ENCODE measurements at places on chromosomes 2 and 18.

GRCh38 chr2:120314690-120315366 lies 31.1 kb upstream of the INHBB start:
- DNase-seq: no peak

DNA sequence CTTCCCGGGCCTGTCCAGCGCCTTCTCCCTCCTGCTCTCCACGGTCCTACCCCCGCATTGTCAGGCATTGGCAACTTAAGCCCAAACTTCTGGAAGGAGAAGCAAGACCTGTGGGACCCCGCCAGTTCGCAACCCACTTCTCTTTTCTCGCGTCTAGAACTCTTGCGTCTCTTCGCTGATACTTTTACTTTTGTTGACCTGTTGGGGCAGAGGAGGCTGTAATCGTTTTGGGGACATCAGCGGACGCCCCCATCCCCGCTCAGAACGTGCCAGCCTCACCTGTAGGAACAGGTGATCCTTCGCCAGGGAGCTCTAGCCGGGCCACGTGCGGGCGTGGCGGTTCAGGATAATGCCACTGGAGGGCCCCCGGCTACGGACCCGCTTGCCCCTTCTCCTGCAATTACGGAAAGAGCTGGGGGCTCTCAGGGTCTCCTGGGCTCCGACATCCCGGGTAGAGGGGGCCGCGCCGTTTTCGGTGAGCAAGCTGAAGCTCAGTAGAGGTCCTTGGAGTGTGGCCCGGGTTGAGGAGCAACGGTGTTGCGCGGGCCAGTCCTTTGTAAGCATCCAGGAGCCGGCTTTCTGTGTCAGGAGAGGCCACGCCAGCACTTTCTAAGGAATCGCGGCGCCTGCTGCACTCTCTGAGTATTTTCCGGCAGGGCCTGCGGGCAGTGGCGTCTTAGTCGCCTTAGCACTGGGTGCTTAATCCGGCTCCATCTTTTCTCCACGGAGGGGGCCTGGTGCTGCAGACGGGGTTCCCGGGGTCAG lies 1.6 kb downstream of the MTCL1 start:
- DNase-seq: no peak

DNA sequence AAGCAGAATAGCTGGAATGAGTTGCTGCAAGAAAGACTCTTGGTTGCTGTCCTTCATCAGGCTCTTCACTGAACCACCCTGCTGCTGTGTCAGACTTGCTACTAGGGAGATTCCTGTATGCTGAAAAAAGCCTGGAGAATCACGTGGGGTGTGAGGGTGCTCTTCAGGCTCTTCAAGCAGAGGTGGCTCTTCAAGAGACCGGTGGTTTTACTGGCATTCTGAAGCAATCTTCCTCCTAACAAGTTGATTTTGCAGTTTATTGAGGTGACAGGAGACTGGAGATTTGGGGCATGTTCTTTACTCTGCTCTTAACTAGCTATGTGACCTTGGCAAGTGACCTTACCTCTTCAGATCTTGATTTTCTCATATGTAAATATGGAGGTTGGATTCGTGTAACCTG lies 14.1 kb downstream of the TMEM178A start:
- DNase-seq: no peak

DNA sequence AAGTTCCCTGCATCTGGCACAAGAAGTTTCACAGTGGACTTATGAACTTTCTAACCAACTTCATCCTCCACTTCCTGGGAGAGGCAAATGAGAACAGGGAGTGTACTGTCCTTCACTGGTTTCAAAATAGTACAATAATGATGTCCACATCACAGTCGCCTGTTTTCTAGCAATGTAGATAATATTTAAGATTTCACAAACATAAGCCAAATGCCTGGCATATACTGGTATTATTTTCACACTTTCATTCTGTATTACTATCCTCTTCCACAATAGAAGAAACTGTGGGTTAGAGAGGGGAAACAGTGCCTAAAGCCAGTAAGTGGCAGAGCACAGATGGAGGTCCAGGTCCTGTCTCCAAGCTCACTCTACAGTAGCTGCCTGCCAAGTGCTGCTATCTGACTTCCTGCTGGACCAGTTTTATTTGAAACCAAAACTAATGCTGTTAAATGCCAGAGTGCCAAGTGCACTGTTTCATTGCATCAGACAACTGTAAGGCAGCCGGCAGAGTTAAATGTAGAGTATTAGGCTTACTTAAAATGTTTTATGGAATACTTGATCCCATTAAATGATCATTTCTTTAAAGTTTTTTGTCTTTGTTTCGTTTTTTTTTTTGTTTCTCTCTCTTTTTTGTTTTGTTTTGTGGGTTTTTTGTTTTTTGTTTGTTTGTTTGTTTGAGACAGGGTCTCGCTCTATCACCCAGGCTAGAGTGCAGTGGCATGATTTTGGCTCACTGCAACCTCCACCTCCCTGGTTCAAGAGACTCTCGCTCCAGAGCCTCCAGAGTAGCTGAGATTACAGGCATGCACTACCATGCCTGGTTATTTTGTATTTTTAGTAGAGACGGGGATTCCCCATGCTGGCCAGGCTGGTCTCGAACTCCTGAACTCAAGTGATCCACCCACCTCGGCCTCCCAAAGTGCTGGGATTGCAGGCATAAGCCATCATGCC lies 15.1 kb downstream of the COBLL1 start:
- DNase-seq: no peak

- no peak for DNase-seq
Observed at GRCh38 chr2:234979204-234980167, 27.7 kb downstream of the SH3BP4 start.

GRCh38 chr2:159441182-159441581 lies 154.7 kb upstream of the WDSUB1 start:
- no peak for DNase-seq

GRCh38 chr2:129876541-129876940 lies 102.9 kb upstream of the RAB6C start:
- DNase-seq: no peak

GRCh38 chr2:158907926-158908456 lies 60.4 kb upstream of the TANC1 start:
- DNase-seq: no peak

DNA sequence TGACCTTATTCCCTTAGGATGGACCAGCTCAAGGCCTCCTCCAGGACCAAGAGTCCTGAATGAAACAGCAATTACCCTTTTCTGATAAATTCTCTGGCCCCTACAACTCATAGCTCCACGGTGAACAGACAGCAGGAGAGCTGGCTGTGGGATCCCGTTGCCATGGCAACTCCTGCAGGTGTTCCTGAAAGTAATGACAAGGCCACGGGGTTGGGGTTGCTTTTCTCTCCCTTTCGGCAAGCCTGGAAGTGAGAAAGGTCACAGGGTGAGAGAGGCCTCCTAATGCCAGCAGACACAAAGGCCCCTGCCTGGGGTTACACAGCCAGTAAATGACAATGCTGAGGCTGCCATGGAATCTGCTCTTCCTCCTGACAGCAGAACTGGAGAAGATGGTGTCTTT lies 403.0 kb downstream of the NBAS start:
- DNase-seq: no peak

- DNase-seq: no peak
Observed at GRCh38 chr2:225566798-225567197, 167.3 kb downstream of the NYAP2 start.

DNA sequence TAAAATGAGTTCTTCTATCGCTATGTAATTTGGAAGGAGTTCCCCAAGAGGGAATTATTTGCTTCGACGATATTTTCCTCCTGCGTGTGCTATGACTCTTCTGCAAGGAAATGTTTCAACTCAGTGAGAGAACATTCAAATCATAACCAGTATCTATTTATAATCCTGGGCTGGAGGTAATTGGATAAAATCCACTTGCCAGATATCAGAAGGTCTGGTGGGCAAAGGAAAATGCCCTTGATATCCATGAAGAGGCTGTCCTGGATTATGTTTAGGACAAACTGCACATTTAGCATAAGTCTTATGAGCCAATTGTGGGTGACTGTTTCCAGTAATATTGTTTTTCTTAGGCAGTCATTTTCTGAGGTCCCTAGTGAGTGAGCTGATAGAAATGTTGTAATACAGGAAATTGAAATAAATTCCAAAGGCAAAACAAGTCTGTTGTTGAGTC lies 17.7 kb downstream of the RPIA start:
- no peak for DNase-seq

DNA sequence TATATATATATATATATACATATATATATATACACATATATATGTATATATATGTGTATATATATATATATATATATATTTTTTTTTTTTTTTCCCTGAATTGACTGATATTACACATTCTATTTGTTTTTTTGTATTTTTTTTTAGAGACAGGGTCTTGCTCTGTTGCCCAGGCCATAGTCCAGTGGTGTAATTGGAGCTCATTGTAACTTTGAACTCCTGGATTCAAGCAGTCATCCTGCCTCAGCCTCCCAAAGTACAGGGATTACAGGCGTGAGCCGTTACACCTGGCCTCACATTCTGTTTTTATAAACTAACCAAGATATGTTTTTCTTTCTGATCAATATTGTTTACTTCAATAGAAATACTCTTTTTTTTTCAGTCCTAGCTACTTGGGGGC lies 26.2 kb downstream of the NCAPH start:
- no peak for DNase-seq

DNA sequence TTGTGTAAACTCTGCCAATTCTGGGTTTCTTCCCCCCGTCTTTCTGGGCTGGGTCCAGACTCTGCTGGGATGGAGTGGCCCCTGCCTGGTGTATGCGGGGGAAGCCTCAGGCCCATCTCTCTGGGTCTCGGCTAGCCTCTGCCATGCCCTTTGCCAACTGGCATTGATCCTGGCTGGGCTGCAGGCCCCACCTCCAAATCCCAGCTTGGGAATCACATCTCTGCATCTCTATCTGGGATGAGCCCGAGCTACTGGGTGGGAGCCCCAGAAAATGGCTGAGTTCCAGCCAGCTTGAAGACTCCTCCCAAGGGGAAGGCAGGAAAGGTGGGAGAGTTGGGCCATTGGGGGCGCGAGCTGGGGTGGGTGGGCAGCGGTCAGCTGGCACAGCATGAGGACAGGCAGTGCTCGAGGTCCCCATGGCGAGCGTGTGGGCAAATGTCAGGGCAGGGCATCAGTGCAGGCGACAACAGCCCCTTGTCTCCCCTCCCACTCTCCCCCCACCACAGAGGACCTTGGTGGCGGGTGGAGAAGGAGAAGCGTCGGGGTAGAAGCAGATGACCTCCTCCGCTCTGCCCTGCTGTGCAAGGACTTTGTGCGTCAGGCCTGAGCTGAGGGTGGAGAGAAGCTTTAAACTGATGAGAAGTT lies 139.4 kb downstream of the ASB1 start:
- DNase-seq: no peak
